ENCODE measurements at places on chromosomes 7 and 10. TPM values are rescaled to one million over a fixed set of nuclear protein-coding genes. Genes with fewer than 3 reads are reported as not detected.
A peak's percentile ranks its signal among the peaks of the same experiment; 100 is the strongest.

DNA sequence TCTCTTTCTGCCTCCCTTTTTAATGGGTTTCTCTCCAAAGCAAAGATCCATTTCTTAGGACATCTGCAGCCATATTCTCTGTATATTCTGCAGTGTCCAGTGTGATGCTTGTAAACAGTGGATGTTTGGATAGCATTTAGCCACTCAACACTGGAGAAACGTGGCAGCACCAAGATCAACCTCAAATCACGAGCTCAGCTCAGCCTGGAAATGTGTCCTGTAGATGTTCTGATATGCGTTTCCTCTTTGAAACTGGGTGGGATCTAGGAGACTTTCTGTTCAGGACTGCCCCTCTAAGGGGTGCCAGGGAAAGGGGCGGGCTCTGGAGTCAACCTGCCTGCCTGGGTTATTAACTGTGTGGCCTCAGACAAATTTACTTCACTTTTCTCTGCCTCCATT lies 91.2 kb downstream of the NHLRC2 start:
- H3K36me3 ChIP-seq: no peaks in the 10 kb centered on the region
- H3K27ac ChIP-seq: no peak overlapping the region

DNA sequence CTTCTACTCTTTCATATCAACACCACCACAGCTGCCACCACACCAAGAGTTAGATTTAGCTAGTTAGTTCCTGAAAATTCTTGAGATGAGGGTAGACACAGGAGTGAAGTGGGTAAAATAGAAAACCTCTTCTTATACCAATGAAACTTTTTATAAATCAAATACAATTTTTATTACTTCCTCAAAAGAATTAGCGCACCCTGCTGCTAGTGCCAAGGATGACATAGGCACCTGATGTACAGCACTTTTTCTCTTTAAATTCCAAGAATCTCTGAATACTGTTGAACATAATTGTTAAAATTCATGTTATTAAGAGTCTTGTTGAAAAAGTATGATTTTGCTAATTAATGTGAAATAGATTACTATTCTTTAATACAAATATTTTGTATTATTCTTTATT lies 11.4 kb downstream of the ZWINT start:
- H3K4me1 ChIP-seq: no peaks in the 10 kb centered on the region
- H3K27ac ChIP-seq: no peak overlapping the region
- H3K36me3 ChIP-seq: peaks cover 12% of the 10 kb centered on the region
- H3K27me3 ChIP-seq: no peaks in the 10 kb centered on the region
- no peak for DNase-seq

- DNase-seq: no peak
- no peaks in the 10 kb centered on the region for H3K36me3 ChIP-seq
- no peaks in the 10 kb centered on the region for H3K27me3 ChIP-seq
- no peaks in the 10 kb centered on the region for H3K4me1 ChIP-seq
- no peak overlapping the region for H3K4me3 ChIP-seq
- H3K27ac ChIP-seq: no peak overlapping the region
Observed at GRCh38 chr7:14487701-14488395, 414.7 kb downstream of the DGKB start.

- no peak overlapping the region for H3K4me3 ChIP-seq
- H3K4me1 ChIP-seq: no peaks in the 10 kb centered on the region
- no peak overlapping the region for H3K27ac ChIP-seq
- no peaks in the 10 kb centered on the region for H3K27me3 ChIP-seq
- DNase-seq: no peak
- H3K36me3 ChIP-seq: no peaks in the 10 kb centered on the region
Observed at GRCh38 chr10:109022417-109023049, 900.8 kb downstream of the XPNPEP1 start.

DNA sequence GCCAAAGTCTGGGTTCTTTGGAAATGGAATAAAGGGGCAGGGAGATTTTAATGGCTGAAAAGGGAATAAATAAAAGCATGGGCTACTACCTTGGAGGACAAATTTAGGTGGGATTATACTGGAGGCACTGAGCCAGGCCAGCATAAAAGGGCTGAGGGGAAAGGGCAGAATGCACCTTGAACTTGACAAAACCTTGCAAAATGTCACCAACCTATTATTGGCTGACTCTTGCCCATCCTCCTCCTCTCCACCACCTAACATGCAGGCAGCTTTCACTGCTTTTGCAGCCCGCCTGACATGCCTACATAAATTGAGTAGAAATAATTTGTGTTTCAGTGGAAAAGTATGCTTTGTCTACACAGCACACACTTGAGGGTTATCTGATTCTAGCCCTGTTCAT lies 65.3 kb upstream of the ABLIM1 start:
- no peaks in the 10 kb centered on the region for H3K36me3 ChIP-seq
- H3K27me3 ChIP-seq: peaks cover 3% of the 10 kb centered on the region
- H3K4me3 ChIP-seq: no peak overlapping the region
- no peak for DNase-seq
- no peaks in the 10 kb centered on the region for H3K4me1 ChIP-seq

- H3K4me1 ChIP-seq: no peaks in the 10 kb centered on the region
- no peaks in the 10 kb centered on the region for H3K27me3 ChIP-seq
- no peak for DNase-seq
Observed at GRCh38 chr7:83178066-83178465, 15.4 kb upstream of the PCLO start.

The SNCG gene
- total RNA-seq: not detected

The SEM1 gene
- 52.1 TPM for total RNA-seq

The SOSTDC1 gene
- not detected for total RNA-seq

DNA sequence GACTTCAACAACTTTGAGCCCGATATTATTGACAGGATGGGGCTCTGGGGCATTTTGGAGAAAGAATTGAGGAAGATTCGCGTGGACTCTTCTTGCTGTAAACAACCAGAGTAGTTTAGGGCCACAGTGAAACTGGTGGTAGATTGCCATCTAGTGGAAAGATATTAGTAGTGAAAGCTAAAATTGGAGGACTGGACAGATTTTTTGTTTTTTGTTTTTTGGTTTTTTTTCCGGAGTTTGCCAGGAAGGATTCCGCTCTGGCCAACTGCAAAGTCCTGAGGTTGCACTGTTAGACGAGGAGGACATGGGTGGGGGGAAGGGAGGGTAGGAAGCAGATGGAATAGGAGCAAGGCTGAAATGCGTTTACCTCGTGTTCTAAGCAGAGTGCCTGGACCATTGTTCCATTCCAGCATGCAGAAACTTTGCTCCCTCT lies 11.7 kb downstream of the NOBOX start:
- H3K27ac ChIP-seq: no peak overlapping the region
- H3K27me3 ChIP-seq: peaks cover 8% of the 10 kb centered on the region
- DNase-seq: peak; percentile 49
- peak overlapping the region; percentile 34 for H3K4me3 ChIP-seq
- peaks cover 4% of the 10 kb centered on the region for H3K4me1 ChIP-seq

DNA sequence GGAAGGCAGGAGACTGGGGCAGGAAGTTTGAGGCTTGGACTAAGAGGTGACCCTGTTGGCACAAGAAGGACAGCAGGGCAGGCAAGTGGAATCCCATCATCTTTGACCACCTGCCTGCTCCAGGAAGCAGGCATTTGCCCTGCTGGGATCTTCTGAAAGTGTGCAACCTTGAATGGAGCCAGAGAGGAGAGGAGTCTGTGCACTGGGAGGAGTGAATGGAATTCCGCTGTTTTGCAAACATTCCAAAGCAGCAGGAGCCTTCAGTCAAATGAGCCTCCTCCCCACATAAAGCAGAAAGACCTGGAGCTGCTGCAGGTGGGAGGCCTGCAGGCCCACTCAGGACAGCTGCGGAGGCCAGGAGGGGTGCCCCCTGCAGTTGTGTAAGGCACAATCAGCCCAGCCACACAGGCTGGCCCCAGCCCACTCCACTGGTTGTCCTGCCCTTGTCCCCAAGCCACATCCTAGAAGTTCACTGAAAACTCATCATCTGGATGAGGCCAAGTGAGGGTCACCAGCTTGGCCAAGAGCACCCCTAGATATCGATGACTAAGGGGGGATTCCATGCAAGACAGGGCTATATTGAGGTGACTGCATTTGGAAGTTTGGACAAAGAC lies 249.5 kb downstream of the RPS24 start:
- no peak for DNase-seq
- H3K36me3 ChIP-seq: no peaks in the 10 kb centered on the region
- peaks cover 4% of the 10 kb centered on the region for H3K27me3 ChIP-seq
- H3K4me1 ChIP-seq: no peaks in the 10 kb centered on the region

DNA sequence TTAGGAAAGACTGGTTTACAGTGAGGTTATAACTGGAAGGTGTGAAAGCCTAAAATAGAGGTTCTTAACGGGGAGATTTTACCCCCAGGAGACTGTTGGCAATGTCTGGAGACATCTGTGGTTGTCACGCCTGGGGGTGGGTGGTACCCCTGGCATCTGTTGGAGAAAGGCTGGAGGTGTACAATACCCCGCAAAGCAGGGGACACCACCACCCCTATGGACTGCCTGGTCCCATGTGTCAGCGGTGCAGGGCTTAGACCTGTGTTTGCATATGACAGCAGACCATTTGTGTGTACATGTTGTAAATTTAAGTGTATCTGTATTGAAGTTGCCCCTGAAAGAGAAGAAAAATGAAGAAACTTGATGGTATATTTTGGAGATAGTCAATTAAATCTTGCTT lies 9.8 kb downstream of the LRRC27 start:
- no peak overlapping the region for H3K27ac ChIP-seq
- no peak for DNase-seq
- H3K36me3 ChIP-seq: peaks cover 5% of the 10 kb centered on the region
- H3K27me3 ChIP-seq: no peaks in the 10 kb centered on the region
- H3K4me3 ChIP-seq: no peak overlapping the region
- H3K4me1 ChIP-seq: peaks cover 10% of the 10 kb centered on the region

DNA sequence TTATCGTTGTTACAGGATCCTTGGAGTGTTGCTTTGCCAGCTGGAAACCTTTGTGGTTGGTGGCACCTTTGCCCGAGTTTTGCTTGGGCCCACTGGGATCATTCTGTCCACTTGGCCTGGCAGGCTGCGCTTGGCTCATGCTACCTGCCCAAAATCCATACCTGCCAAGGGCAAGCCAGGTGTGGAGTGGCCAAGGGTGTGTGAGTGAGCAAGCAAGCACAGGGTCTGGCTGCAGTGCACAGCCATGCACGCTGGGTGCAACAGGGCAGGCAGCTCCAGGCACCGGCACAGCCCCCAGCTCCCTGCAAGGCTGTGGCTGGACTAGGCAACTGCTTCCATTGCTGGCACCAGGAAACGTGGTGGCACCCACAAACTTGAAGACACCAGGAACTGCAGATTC lies 421.8 kb downstream of the ARL4A start:
- no peak overlapping the region for H3K27ac ChIP-seq
- no peaks in the 10 kb centered on the region for H3K4me1 ChIP-seq
- no peak for DNase-seq
- H3K4me3 ChIP-seq: no peak overlapping the region

- H3K4me1 ChIP-seq: no peaks in the 10 kb centered on the region
- no peak overlapping the region for H3K4me3 ChIP-seq
- no peak overlapping the region for H3K27ac ChIP-seq
- H3K27me3 ChIP-seq: peaks cover 2% of the 10 kb centered on the region
- DNase-seq: no peak
Observed at GRCh38 chr7:27472043-27472442, 190.6 kb downstream of the HIBADH start.

DNA sequence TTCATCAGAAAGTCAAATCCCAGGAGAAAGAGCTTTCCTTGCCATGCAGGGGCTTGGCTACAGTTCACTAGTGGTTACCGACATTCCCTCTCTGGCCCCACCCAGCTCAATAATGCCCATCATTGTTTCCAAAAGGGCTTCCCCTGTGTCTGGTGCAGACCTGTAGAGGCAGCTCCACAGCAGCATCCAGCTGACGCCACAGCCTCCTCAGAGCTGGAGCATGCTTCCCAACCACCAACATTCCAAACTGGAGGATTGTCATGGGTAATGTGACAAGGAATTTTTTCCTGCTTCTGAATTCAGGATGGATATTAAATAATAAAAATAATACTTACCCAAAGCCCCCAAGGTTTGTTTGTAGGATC lies 77.4 kb downstream of the ZNF365 start:
- no peak for DNase-seq
- peaks cover 14% of the 10 kb centered on the region for H3K27me3 ChIP-seq
- H3K36me3 ChIP-seq: no peaks in the 10 kb centered on the region
- no peak overlapping the region for H3K4me3 ChIP-seq
- H3K4me1 ChIP-seq: peaks cover 5% of the 10 kb centered on the region
- no peak overlapping the region for H3K27ac ChIP-seq

The LRRC4 gene
- 0.24 TPM for total RNA-seq

DNA sequence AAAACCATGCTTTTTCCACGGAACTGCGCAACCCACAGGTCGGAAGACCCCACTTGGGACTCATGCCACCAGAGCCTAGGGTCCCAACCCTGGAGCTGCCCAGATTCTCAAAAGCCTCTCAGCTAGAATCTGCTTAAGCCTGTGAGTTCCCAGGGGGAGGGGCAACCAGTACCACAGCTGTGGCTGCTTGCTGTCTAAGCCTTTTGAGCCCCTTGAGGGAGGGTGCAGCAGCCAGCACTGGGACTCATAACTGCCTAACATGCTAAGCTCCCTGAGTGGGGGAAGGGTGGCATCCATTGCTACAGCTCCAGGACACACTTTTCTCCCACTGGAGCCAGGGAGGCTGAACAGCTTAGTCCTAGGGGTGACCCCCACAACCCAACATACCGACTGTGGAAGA lies 485.6 kb upstream of the GRM3 start:
- H3K27me3 ChIP-seq: no peaks in the 10 kb centered on the region
- H3K4me3 ChIP-seq: no peak overlapping the region
- H3K4me1 ChIP-seq: no peaks in the 10 kb centered on the region
- no peak overlapping the region for H3K27ac ChIP-seq
- DNase-seq: no peak
- H3K36me3 ChIP-seq: no peaks in the 10 kb centered on the region

The RPEL1 gene
- total RNA-seq: 0.16 TPM

- H3K27ac ChIP-seq: no peak overlapping the region
- DNase-seq: no peak
- no peak overlapping the region for H3K4me3 ChIP-seq
- H3K36me3 ChIP-seq: no peaks in the 10 kb centered on the region
Observed at GRCh38 chr10:48902096-48902495, 37.5 kb downstream of the LRRC18 start.

DNA sequence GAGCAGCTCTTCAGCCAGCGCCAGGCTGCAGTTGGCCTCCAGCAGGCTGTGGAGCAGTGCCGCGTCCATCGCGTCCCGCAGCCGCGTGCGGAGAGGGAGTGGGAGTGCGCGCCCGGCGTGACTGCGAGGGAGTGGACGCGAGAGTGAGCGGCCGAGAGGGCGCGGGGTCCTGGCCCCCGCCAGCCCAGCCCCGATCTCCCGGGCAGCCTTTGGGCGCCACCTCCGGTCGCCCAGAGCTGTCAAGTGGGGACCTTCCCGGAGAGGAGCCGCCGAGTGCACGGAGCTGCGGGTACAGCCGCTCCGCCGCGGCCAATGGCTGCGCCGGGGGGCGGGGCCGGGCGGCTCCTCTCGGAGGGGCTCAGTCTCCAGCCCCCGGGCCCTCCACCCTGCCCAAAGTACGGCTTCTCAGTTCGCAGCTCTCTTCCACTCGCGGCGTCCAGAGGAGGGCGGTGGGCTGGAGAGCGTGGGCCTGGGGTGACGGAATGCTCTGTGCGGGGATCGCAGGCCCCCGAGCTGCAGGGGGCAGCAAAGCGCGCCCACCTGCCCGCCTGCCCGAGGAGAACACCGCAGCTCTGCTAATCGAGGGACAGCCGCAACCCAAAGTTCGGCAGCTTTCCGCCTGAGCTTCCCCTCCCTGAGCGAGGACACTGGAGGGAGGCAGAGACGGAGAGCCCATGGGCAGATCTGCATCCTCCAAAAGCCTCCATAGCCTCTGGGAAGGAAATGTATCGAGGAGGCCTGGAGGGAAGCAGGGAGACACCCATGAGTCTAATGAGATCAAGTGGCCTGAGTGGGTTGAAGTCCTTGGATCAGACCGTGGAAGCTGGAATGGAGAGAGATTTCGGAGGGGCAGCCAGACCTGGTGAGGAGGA lies at the start of gene CRHR2:
TSS of gene CRHR2 (minus strand) at position 245 of the 872 bp plus-strand sequence. CDS start at position 69, 176 bp downstream.
- DNase-seq: peak; percentile 36
- no peak within 1 kb of the TSS for H3K27ac ChIP-seq
- no peaks in the 10 kb centered on the region for H3K36me3 ChIP-seq
- peaks cover 66% of the 10 kb centered on the region for H3K27me3 ChIP-seq
